ENCODE measurements at places on chromosomes 12 and 14.

- no peak for DNase-seq
Measured at GRCh38 chr12:56202366-56202765, 13.1 kb upstream of the SMARCC2 start.

GRCh38 chr12:7042842-7043241 is 17.7 kb upstream of the C1S start:
- DNase-seq, result no peak

DNA sequence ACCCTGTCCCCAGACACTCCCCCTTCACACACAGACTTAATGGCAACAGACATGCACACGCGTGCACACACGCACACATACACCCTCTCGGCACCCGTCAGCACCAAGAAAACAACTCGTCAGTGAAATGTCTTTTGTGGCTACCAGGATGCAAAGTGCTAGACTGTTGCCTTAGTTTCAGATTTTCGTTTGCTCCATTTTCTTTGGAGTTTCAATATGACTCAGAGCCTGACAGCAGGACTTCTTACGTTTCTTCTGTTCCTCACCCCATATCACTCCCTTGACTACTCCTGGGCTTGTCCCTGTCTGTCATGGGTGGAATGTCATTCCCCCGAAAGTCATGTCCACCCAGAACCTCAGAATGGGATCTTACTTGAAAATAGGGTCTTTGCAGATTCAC is 182.9 kb downstream of the GLT1D1 start:
- DNase-seq, result no peak

DNA sequence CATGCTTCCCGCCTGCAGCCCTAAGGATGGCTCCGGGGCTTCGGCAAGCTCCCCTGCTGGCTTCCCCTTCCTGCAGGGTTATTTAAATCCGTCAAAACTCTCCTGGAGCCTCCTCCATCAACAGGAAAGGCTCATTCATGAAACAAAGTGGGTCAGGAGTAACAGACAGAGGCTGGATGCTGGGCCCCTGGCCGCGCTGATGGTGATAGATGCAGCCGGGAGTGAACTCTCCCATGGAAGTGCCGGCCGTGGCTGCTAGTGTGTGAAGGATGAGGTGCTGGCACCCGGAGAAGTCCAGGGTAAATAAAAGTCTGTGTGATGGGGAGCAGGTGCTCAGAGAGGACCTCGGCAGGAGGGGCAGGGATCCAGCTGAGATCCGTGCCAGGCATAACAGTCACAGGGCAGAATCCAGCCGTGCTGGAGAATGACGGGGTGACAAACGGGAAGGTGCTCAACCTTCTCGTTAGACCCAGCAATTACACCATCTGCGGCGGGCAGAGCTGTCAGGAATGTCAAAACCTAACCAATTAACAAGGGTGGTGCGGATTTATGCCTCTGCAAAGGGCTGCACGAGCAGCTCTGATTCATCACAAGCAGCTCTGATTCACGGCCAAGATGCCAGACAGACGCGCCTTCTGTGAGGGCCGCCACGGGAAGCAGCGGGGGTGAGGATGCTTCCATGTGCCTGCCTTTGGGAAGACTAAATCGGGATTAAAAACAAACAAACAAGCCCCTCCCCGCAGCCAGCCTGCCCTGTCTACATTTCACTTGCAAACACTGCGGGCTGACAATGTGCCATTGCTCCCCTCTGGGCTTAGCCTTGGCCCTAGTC is 55.6 kb downstream of the SYNE3 start:
- DNase-seq, result no peak

GRCh38 chr12:44574586-44574985 is 301.5 kb downstream of the NELL2 start:
- DNase-seq, result no peak

DNA sequence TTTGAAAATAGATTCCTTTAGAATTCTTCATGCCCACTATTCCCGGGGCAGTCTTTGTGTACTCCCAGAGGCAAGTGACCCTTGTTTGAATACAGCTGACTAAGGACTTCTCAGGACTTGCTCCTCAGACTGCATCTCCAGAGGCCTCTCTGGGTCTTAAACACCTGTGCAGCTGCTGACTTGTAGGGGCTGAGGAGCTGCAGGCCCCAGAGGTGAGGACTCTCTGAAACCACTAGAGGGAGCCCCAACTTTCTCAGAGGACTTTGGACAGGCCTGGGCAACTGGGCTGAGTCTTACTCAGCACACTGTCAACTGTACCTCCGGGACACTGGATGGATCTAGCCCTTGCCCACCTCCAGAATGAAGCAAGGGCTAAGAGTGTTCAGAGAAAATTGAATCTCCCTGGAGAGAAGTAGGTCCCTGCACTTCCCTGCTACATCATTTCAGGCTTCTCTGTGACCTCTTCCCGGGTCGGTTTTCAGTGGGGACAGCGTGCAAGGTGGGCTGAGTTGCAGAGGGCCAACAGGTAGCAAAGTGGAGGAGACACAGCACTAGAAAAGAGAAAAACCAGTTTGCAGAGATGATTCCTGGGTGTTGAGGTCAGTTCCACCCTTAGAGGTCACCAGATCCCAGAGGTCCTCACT is 164.6 kb downstream of the TMEM117 start:
- DNase-seq, result no peak

DNA sequence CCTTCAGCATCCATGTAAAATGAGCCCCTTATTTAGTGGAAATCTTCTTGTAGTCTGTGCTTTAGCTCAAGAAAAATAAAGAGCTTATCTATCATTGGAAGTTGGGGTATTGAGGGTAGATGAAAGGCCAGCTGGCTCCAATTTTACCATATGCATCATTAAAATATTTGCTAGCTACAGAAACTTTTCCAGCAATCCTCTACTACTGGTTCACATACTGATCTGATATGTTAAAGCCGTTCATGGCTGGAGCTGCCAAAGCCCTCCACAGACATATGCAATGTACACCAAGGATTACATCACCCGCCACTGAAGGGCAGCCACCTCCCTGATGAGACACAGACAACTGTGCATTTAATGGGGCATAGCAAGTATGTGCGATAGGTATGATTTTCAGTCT is 1205.3 kb downstream of the GALC start:
- no peak for DNase-seq

DNA sequence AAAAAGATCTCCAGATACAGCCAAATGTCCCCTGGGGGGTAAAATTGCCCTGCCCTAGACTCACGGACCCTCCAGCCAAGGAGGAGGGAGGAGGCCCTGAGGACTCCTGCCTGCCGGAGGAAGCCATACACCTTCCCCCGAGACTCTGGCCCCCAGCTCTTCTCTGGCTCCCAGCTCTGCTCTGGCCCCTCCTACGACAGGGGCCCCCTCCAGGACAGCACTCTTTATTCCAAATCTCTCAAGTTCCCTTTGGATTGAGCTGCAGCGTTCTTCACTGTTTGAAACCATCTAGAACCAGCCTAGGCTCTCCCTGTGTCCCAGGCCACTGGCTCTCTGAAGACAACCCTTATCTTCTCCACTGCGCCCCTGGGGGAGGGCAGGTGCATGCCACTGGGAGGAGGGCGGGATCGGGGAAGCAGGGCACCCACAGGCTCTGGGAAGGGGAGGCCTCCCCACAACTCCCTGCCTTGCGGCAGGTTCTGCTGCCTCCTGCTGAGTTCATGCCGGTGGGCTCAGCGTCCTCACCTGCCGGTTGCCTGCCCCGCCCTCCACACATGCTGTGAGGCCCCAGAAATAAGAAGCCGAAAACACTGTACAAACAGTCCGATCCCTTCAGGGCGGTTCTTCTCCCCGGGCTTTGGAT is 112.7 kb downstream of the DICER1 start:
- DNase-seq, result no peak

- no peak for DNase-seq
Measured at GRCh38 chr12:81874586-81874985, 115.4 kb upstream of the PPFIA2 start.

DNA sequence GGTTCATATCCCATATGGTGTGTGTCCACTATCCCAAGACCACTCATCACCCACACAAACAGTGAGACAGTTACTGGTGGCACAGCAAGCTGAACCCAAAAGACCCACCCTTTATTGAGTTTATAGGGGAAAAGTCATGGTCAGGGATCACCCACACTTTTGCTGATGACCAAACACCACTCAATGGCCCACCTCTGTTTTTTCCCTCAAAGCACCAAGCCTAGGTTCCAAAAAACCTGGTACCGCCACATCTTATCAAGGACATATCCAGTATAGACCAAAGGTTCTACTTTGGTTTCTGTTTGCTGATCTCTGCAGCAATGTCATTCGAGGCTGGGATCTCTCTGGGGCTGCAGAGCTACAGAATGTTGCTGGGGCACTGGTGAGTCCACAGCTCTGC is 19.7 kb upstream of the OR6S1 start:
- no peak for DNase-seq

DNA sequence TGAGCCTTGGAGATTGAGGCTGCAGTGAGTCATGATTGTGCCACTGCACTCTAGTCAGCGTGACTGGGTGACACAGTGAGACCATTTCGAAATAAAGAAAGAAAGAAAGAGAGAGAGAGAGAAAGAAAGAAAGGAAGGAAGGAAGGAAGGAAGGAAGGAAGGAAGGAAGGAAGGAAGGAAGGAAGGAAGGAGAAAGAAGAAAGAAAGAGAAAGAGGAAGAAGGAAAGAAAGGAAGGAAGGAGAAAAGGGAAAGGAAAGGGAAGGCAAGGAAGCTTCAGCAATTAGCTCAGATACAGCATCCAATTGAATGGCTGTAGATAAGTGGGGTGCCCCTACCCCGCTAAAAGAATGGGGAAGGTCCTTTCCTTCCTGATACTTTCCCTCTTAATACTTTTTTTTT is 9.5 kb upstream of the NAA30 start:
- DNase-seq, result no peak

DNA sequence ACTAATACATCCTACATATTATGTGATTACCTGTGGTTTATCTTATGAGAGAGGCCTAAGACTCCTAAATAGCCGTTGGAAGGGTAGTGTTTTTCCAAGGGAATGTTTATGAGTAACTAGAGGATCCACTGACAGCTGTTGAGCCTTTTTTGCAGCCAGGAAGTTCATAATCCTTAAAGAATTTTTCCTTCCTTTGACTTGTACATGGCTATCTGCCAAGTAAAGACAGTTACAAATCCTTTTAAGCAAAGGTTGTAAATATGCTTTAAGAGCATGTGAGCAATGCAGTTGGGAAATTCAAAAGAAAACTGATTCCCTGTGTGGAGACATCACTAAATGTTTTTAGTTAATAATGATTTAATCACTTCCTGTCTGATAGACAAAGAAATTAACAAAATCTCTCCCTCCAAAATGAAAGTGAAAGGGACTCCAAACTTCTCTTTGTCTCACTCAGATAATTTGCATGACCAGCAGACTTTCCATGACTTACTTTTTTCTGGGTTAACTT is 333.8 kb downstream of the PDZRN4 start:
- DNase-seq, result no peak

GRCh38 chr14:26394150-26394810 is 203.6 kb downstream of the NOVA1 start:
- DNase-seq, result no peak

- no peak for DNase-seq
Measured at GRCh38 chr12:96070670-96071279, 35.4 kb upstream of the LTA4H start.

- DNase-seq, result no peak
Measured at GRCh38 chr12:116015525-116015924, 262.0 kb downstream of the MED13L start.

GRCh38 chr12:17810399-17810798 is 279.6 kb downstream of the RERGL start:
- DNase-seq, result no peak

GRCh38 chr14:64549791-64550620 is at the start of gene PPP1R36:
PPP1R36 (plus strand) TSS chr14:64549961; CDS start chr14:64549998, 37 bp downstream.
- no peak for DNase-seq

DNA sequence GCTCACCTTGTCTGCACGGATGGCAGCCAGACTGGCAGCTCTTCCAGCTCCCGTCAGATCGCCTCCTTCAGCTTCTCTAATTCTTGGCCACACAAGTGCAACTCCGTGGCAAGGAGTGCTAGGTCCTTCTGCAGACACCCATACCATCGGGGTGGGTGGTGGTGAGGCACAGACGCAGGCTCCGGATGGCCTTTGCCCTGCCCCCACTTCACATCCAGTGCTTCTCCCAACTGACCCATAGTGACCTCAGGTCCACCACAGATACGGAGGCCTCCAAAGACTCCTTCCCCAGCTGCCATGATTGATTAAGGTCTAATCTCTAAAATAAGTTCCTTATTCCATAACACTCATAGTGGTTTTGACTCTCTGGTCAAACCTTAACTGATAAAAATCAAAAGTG is 19.9 kb upstream of the CD27 start:
- no peak for DNase-seq

DNA sequence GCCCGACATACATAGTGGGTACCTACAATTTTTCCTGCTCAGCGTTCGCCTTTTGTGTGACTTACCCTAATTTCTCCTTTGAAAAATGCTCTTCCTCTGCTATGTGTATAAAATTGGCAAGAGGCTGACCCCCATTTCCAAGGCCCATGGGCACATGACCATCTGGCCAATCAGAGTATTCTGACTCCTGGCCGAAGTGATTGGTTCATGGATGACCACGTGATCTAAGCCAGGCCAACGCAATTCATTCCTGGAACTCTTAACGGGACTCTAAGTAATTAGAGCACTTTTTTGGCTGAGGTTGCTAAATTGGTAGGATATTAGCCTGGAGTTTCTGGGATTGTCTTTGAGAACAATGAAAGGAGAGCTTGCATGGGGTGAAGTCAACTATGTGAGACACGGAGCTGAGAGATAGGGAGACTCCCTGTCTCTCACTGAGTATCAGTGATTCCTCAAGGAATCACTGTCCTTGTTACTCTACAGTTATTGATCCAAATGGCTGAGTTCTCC is 110.1 kb upstream of the TBX3 start:
- no peak for DNase-seq

DNA sequence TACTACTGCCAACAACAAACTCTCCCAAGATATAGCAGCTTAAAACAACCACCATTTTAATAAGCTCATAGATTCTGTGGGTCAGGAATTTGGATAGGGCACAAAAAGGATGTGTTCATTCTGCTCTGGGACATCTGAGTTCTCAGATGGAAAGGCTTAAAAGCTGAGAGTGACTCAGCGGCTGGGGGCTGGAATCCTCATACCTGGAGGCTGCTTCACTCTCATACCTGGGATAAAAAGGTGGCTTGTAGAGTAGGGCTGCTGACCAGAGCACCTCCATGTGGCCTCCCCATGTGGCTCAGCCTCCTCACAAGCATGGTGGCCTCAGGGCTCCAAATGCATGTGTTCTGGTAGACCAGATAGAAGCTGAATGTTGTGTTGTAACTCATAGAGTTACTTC is 20.2 kb upstream of the PELI2 start:
- DNase-seq, result no peak

DNA sequence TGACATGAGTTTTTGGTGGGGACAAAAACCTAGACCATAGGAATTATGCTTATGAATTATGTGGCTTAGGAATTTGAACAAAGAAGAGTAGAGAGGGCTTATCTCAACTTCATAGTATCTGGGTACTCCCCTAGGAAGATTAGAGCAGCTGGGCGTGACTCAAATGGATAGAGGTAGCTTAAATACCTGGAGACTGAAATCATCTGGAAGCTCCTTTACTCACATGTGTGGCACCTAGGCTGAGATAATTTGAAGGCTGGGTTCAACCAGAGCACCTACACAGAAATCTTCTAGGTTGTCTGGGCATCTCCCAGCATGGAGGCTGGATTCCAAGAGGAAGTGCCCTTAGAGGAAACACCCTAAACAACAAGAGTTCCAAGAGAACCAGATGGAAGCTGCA is 393.9 kb downstream of the ADAMTS20 start:
- no peak for DNase-seq
